Stimulated activated CD4-positive, alpha-beta T cell treated with anti-CD3 and anti-CD28 coated beads, Interleukin-12 subunit alpha, Interleukin-12 subunit beta, amount 100 ng/mL, for 48 hours (primary cell): ENCODE measurements at places on chromosomes 16 and 17.

DNA sequence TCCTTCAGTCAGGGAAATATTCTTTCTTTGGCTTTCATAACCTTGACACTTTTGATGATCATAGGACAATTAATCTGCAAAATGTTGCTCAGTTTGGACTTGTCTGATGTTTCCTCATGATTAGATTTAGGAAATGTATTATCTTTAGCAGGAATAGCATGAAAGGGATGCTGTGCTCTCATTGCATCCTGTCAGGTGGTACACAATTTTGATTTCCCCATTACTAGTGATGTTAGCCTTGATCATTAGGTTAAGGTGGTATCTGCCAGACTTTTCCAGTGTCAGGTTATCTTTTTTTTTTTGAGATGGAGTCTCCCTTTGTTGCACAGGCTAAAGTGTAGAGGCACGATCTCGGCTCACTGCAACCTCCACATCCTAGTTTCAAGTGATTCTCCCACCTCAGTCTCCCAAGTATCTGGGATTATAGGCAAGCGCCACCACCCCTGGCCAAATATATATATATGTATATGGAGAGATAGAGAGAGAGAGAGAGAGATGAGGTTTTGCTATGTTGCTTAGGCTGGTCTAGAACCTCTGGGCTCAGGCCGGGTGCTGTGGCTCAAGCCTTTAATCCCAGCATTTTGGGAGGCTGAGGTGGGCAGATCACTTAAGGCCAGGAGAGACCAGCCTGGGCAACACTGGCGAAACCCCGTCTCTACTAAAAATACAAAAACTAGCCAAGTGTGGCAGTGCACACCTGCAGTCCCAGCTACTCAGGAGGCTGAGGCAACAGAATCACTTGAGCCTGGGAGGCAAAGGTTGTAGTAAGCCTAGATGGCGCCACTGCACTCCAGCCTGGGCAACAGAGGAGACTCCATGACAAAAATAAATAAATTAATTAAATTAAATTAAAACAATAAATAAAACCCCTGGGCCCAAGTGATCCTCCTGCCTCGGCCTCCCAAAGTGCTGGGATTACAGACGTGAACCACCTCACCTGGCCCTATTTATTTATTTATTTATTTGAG is 15.8 kb upstream of the CAVIN1 start:
- DNase-seq = no peak

DNA sequence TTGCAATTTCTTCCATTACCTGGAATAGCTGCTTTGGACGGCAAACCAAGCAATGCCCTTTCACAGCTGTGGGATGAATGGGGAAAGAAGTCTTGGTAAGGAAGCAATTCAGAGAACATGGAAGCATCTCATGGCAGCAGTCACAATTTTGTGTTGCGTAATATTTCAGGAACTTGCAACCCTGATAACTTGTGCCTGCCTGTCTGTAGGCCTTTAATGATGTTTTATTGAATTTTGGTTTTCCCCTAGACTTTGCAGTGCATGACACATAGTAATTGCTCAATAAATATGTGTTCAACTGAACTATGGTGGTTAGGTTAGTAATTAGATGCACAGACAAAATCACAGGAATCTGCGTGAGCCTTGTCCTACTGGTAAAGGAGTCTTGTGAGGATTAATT is 439.5 kb downstream of the WWOX start:
- DNase-seq = no peak

GRCh38 chr16:6967796-6968320 is 364.8 kb upstream of the RBFOX1 start:
- no peak for DNase-seq

GRCh38 chr17:72945473-72945872 is 147.0 kb downstream of the SLC39A11 start:
- DNase-seq = no peak

DNA sequence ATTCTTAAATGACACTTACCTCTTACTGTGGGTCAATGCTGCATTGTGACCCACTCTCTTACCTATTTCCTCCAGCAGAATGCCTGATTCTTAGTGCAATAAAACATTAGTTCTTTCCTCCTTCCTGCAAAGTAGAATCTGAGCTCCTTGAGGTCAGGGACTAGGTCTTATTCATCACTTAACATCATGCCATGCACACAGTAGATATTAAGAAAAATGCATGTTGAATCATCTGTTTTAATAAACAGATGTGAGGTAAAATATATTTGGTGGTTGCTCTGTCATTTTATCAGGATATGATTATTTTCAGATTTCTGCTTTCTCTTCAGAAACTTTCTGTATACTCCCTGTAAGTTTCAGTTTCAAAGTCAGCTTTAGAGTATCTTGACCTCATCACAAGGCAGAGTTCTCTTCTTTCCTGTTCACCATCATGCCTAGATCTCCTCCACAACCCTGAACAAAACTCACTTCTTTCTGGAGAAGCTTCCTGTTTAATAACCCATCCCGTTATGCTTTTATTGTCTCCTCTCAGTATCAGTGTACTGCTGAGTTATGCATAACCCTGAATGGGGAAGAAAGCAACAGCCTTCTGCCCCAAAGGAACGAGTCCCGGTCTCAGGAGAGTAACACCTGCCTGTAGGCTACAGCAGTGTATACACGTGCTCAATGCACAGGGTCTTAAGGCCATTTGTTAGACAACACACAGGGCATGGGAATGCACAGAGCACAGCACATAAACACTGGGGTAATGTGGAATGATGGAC is 30.3 kb upstream of the SUPT4H1 start:
- DNase-seq = no peak

- DNase-seq = no peak
These were observed 32.3 kb upstream of the CAPN15 start for GRCh38 chr16:495127-495748.

- no peak for DNase-seq
These were observed 207.5 kb downstream of the CDH13 start for GRCh38 chr16:82834151-82834815.

- DNase-seq = no peak
These were observed 15.6 kb upstream of the PDK2 start for GRCh38 chr17:50079334-50080095.

DNA sequence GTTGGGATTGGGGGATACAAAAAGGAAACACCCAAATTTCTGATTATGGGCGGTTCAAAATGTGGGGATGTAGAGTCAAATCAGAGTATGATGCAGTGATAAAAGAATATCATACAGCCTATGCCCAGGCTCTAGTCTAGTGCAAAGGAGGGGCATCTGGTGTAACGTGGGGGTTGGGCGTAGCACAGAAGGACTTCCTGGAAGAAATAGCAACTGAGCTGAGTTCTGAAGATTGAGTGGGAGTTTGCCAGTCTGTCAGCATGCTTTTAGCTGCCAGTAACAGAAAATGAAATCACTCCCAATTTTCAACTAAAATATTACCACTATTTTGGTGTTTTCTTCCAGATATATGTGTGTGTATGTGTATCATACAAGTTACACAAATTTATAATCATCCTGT is 196.9 kb downstream of the SPECC1 start:
- peak; percentile 15 for DNase-seq

DNA sequence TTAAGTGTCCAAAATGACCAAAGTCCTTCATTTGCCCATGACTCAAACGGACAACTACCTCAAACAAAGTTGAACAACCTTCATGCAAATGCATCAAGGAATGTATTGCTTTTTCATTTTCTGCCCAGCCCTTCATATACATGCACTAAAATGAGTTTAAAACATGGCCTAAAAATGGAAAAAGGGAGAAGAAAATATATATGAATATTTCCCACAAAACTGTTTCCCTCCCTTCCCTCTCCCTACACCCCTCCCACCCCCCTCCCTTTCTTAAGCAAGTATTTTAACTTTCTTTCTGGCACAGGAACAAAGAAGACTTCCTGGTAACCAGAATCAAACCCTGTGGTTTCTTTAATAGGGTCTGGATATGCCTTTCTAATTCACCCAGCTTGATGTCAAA is 5.5 kb upstream of the FBXL20 start:
- DNase-seq = no peak

DNA sequence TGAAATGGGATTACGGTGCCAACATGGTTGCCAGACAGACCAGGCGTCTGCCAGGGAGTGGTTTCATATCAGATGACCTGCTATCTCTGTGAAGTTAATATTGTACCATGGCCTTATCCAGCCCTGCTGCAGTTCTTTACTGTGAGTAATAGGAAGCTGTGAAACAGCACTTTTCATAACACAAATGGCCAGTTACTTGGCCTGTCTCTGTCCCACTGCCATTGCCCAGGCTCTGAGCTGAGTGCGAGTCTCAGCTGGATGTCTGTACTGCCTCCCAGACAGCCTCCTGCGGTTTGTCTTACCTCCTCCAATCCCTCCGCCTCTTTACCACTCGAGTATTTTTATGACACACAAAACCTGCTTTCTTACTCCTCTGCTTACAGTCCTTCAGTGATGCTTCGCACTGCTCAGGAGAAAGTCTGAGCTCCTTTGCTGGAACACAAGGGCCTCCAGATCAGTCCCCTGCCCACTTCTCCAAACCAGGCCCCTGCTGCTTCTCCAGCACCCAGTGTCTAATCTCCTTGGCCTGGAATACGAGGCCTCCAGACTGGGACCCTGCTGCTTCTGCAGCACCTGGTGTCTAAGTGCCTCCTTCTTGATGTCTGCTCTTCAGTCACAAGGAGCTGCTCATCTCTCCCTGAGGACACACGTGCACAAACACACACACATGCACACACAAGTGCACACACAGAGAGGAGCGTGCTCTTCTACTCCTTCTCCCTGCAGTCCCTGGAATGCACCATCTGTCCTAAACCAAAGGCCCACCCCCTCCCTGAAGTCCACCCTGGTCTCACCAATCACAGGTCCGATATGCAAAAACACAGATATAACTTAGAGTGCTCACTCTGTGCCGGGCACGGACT is 17.1 kb upstream of the RHOT1 start:
- DNase-seq = no peak

- DNase-seq = peak; percentile 9
These were observed 33.8 kb upstream of the KPNB1 start for GRCh38 chr17:47615766-47616424.

- no peak for DNase-seq
These were observed 20.9 kb downstream of the METRNL start for GRCh38 chr17:83100220-83100852.

DNA sequence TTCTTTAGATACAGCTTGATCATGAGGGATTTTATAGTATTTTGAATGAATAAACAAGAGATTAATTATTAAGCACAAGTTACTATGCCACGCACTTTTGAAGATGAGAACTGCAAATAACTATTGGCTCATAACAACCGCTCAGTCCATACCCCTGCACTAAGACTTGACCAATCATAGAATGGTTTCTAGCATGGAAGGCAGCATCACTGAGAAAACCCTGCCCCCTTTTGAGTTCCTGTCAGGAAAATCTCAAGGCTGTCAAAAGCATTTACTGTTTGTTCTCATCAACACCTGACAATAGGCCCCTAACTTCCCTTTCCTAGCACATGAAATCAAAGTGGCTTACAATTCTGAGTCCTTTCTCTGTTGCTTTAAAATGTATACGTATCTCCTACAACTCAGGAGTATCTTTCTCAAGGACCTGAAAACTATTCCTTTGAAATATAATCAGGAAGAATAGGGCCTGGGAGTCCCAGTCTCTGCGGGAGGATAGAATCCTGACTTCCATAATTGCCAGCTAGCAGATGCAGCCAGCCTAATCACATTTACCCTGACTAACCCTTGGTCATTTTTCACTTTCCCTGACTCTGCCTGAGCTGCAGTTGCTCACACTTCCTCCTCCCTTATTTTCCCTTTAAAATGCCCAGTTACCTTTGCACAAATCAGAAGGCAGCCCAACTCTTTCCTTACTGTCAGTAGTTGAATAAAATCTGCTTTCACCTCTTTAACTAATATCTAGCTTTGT is 9.1 kb upstream of the MMD start:
- no peak for DNase-seq

DNA sequence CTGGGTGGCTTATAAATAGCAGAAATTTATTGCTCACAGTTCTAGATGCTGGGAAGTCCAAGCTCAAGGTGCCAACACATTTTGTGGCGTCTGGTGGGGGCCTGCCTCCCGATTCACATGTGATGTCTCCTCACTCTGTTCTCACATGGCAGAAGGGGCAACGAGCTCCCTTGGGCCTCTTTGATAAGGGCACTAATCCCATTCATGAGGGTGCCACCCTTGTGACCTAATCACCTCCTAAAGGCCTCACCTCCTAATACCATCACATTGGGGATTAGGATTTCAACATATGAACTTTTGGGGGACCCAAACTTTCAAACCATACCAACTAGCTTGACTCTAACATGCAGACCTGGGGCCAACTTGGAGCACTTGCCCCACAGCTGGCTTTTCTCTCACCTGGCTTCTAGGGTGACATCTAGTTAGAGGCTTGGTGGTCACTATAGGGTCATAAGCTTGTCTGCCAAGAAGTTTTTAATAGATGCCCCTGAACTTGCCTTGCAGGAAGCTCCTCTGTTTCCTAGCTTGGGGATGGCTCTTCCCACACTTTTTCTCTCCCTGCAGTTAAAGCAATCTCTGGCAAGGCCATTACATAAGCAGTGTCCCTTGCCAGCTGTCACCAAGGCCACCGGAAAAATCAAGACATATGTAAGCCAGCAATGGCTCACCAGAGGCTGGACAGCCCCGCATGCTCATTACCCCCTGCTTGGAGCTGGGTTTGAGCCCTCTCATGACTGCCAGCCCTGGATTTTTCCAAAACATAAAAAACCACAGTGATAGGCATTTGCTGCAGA is 8.4 kb upstream of the MED9 start:
- DNase-seq = no peak

DNA sequence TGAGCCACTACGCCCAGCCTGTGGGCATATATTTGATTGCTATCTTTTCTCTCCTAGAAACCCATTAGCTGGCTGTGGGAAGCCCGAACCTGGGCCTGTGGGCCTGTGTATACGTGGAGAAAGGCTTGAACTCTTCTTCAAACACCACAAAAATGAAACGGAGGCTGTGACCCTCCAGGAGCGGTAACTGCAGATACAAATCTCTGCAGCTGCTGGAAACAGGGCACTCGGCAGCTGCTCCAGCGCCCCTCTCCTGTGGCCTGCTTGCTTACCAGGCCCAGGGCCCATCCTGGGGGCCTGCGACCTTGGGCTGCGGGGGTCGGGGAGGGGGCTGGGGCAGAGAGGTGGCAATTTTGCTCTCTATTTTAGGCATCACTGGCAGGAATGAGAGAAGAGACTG is 28.0 kb upstream of the MTSS2 start:
- DNase-seq = no peak

DNA sequence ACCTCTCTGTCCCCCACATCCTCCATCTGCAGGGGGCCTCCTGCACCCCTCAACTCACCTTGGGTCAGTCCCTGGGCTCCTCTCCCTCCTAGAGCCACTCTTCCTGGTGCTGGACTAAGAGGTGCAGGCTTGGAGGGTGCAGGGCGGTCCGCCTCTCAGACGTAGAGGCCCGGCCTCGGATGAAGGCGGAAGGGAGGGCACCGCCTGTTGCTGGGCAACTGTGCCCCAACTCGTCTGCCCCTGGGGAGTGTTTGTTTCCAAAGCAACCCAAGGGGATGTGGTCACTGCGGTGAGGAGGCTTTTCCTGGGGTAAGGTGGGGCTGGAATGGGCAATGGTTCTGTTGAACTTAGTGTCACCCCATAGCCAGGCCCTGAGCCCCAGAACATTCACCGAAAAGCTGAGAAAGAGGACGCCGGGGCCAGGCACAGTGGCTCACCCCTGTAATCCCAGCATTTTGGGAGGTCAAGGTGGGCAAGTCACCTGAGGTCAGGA is at the start of gene C16orf54:
TSS of gene C16orf54 (minus strand) at position 138 of the 493 bp plus-strand sequence. CDS start 1,039 bp downstream, outside the sequence.
- DNase-seq = peak; percentile 80
